NCI-H345 (cell line): ENCODE measurements at places on chromosomes 11 and 22.

- peak; percentile 66 for DNase-seq
These were observed at the start of gene LTBP3 for GRCh38 chr11:65558002-65558929. Gene LTBP3 (minus strand): TSS chr11:65558359. CDS start chr11:65557959, 400 bp downstream.

- no peak for DNase-seq
These were observed 73.7 kb downstream of the PDE2A start for GRCh38 chr11:72600557-72600956.

DNA sequence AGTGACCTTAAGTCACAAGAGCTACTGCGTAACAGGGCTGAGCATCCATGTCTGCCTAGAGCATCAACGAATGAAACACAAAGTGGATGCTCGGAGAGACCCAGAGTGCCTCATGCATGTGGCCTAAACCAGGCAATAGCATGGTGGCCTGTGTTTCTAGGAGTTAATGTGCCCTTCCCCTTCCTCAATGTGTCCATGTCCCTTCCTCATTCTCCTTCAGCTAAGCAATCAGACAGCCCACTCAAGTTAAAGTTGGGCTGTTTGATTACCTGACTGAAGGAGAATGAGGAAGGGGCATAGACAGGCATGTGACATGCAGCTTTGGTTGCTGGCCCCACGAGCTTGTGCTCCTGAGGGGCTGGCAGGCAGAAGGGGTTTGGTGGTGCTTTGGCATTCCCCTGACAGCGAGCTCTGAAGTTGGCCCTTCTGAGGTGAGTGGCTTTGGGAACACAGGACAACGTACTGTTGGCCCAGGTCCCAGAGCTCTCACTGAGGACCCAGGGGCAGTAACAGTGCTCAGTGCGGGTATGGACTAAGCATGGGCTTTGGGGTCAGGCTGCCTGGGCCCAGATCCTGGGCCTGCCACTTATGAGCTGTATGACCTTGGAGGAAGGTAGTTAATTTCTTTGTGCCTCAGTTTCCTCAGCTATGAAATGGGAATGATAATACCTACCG lies 46.7 kb downstream of the IRAG1 start:
- no peak for DNase-seq

- DNase-seq = no peak
These were observed 64.5 kb upstream of the EMID1 start for GRCh38 chr22:29141078-29141688.

DNA sequence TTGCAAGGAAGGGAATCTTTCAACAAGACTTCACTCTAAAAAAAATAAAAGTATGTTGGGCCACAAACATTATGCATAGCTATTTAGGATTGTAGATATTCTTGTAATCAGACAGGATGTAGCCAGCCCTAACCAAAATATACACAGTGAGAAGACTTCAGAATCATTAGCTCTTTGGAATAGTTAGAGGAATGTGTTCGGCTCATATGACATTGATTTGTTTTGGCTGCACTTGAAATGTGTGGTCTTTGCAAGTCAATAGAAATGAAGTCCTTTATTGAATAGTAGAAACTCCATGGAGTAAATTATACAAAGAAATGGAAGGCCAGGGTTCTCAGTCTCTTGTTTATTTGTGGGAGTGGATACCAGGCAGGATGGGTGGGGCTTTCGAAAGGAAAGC lies 692.1 kb downstream of the NTM start:
- no peak for DNase-seq
